WERI-Rb-1 (cell line): ENCODE measurements at places on chromosomes 6 and 20.
A peak's percentile ranks its signal among the peaks of the same experiment; 100 is the strongest.

GRCh38 chr20:1094751-1095150 is 23.7 kb upstream of the PSMF1 start:
- no peak for DNase-seq

- no peak for DNase-seq
Measured at GRCh38 chr6:47182291-47182957, 127.3 kb downstream of the TNFRSF21 start.

GRCh38 chr20:59326188-59326587 is 25.8 kb downstream of the EDN3 start:
- DNase-seq = no peak

- peak; percentile 15 for DNase-seq
Measured at GRCh38 chr20:24045621-24046318, 57.2 kb upstream of the GGTLC1 start.

DNA sequence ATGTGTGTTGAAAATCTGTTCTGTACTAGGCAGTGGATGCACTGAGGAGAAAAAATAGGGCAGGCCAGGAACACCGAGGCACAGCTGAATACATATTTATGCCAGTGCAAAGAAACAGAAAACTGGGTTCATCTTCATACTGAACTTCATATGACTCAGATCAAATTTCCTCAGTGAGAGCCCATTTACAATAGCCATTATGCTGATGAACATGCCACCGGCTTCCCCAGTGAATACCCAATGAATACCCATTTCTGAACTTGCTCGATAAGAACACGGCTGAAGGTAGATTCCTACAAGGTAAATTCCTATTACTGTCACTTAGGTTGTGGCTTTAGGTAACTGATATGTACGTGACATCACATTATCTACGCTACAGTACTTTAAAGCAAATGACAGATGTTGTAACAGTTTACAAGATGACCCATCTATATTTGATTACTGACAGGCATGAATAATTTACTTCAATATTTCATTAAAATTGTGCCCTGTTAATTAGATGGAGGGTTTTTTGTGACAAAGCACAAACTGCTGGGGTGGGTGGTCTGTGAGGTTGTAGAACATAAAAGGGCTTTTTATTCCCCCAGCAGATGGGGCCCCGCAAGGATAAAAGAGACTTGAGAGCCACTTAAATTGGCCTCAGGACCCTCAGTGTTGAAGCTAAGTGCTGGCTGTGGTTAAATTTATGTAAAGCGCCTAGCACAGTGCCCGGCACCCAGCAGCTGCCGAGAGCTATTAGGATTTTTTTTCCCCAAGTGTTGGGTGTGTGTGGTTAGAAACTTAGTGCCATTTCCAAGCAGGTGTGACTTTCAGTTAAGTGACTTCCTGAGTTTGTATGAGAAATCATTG is 264.5 kb downstream of the CD83 start:
- no peak for DNase-seq

GRCh38 chr6:130598021-130598989 is 228.9 kb upstream of the SMLR1 start:
- DNase-seq = no peak

- no peak for DNase-seq
Measured at GRCh38 chr6:2016040-2016439, 229.4 kb downstream of the GMDS start.

DNA sequence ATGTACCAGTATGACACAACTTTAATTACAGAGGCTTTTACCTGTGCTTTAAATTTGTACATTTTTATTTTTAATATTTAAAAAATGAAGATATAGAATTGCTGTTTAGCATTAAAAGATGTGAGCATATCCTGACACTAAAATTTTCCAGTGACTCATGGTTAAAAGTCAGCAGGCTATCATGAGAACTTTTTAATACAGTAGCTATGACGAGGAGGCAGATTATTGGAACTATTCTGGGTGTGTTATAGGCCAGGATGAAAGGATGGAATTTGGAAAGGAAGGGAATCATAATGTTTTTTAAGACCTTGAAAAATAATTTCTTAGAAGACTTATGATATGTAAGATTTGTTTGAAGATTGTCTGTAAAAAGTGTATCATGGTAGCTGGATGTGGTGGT is 91.0 kb downstream of the GFRA4 start:
- no peak for DNase-seq

GRCh38 chr6:66900133-66901083 is 1193.4 kb upstream of the EYS start:
- DNase-seq = no peak

DNA sequence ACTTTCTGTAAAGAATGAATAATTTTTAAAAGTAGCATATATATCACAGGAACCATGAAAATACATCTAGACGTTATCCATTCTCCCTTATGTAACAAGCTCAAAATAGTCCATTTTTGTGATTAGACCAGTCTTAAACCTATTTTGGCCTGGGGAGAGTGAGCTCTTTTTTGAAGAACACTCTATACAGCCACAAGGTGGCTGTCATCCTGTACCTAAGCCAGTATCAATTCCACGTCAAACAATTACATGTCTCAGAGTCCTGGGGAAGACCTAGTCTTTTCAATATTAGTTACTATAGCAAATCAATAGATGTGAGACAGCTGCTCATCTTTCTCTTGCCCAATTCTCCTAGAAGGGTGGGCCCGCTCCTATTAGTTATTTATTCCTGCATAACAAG is 28.4 kb downstream of the FBXO5 start:
- DNase-seq = no peak

GRCh38 chr6:53048431-53049195 is 16.6 kb upstream of the FBXO9 start:
- no peak for DNase-seq

DNA sequence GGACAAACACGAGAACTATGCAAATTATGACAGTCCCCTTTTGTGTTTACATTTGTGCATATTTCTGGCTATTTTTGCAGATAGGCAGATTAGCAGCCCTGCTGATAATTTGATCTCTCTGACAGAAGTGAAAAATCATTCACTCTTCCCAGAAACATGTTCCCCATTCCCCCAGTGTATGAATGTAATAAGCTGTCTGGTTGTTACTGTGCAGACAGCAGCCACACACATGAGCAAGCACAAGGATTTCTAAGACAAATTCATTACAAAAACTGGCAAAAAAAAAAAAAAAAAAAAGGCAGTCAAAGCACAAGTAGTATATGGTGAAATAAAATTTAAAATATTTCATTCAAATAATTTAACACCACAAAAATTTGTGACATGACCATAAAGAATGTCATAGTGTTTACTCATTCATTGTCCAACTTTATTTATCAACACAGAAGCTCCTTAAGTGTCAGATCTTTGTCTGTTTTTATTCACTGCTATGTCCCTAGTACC is 95.5 kb upstream of the VGLL2 start:
- no peak for DNase-seq
